ENCODE measurements at places on chromosomes 4 and X.

- peak; percentile 31 for DNase-seq
Measured at GRCh38 chr4:26298198-26298947, 22.4 kb upstream of the RBPJ start.

DNA sequence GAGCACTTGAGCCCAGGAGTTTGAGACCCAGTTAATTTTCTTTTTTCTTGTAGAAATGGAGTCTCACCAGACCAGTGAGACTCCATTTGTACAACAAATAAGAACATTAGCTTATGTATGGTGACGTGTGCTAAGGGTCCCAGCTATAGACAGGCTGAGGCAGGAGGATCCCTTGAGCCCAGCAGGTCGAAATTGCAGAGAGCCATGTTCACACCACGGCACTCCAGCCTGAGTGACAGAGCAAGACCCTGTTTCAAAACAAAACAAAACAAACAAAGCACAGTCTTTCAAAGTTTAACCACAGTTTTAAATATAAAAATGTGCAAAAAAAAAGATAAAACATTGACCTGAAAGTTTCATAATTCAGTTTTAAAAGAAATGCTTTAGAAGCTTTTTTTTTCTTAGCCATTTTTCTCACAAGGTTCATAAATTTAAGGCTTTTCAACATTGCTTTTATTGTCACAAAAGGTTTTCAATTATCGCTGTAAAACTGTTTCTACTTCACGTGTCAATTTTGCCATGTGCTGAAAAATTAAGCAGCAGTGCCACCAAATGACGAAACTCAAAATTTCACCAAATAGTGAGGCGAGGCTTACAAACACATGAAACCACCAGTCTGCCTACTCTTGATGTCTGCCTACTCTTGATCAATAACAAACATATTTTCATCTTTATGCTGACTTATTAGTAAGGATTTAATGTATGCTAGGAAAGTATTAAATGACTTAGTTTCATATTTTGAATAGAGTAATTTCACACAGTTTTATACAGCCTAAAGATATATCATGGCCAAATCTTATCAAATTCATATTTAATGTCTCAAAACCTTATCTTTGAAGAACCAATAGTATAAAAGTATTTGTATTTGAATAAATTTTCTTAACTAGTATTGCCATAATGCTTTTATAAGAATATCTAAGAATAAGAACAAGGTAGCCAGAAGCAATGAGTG lies 126.3 kb downstream of the NEK1 start:
- DNase-seq = peak; percentile 43

DNA sequence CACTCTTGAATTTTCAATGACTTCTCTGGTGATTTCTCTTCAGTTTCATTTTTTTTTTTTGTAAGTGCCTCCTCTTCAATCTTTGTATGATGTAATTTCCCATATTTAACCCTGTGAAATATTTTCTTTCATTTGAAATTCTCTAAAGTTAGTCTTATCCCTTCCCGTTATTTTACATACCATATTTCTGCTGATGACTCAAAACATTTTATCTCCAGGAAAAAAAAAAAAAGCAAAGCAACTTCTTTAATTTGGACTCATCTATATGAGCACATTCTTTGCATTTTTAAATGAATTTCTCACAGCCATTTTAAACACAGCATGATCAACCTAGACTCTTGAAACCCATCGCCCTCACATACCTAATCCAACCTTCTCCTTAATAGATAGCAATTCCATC lies 1831.4 kb downstream of the ARAP2 start:
- no peak for DNase-seq

- no peak for DNase-seq
Measured at GRCh38 chr4:184102488-184102887, 115.2 kb downstream of the ENPP6 start.

- no peak for DNase-seq
Measured at GRCh38 chr4:54231768-54232688, 2.9 kb downstream of the PDGFRA start.

DNA sequence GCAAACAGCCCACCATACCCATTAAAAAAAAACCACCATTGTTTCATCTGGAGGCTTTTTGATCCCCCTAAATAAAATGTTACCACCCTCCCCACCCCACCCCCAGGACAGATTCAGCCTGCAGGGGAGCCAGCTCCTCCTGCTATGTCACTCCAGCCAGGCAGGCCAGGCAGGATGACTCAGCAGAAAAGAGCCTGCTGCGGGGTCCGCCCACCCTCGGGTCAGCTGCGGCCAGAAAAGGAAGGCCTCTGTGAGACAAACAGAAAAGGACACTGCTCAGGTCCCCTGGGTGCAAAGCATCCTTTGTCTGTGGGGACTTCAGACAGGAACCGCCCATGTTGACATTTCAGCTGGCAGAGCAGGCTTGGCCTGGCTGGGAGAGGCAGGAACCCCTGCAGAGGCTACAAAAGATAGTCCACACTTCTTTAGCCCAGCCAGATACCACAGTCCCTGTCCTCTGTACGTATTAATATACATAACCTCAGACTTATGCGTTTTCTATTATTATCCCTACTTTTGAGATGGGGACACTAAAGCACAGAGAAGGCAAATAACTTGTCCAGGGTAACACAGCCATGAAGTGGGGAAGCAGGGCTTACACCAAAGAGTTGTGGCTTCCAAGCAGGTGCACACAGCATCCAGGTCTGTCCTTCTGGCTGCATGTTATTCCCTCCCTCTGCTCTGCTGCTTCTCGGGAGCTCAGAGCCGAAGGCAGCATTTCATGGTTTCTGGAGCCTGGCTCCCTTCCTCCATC lies 147.7 kb downstream of the CPEB2 start:
- DNase-seq = peak; percentile 63

GRCh38 chrX:76109654-76110053 lies 63.2 kb upstream of the PBDC1 start:
- no peak for DNase-seq

DNA sequence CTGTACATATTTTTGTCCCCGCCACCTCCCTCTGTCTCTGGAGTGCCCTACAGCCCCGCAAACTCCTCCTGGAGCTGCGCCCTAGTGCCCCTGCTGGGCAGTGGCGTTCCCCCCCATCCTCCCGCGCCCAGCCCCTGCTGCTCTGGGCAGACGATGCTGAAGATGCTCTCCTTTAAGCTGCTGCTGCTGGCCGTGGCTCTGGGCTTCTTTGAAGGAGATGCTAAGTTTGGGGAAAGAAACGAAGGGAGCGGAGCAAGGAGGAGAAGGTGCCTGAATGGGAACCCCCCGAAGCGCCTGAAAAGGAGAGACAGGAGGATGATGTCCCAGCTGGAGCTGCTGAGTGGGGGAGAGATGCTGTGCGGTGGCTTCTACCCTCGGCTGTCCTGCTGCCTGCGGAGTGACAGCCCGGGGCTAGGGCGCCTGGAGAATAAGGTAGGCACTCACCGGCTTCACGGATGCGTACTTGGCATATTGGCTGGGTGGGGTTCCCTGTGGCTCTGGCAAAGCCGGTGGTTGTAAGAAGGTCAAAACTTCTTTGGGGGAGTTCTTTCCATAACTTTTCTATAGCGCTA lies 653 bp downstream of the HHIP start:
- no peak for DNase-seq

DNA sequence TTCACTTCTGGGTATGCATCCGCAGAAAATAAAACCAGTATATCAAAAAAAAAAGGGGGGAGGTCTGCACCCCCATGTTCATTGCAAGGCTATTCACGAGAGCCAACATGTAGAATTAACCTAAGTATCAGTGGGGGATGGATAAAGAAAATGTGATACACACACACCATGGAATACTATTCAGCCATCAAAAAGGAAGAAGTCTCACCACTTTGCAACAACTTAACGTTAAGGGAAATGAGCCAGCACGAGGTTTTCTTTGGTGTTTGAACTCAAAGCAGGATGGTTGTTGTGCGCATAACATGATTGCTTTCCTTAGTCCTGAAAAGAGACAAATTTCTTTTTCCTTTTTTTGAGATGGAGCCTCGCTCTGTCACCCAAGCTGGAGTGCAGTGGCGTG lies 222.7 kb downstream of the SHOX start:
- no peak for DNase-seq

GRCh38 chr4:7709431-7709830 lies 230.2 kb downstream of the AFAP1 start:
- no peak for DNase-seq

- peak; percentile 17 for DNase-seq
Measured at GRCh38 chr4:157121401-157121800, 45.5 kb downstream of the GLRB start.

DNA sequence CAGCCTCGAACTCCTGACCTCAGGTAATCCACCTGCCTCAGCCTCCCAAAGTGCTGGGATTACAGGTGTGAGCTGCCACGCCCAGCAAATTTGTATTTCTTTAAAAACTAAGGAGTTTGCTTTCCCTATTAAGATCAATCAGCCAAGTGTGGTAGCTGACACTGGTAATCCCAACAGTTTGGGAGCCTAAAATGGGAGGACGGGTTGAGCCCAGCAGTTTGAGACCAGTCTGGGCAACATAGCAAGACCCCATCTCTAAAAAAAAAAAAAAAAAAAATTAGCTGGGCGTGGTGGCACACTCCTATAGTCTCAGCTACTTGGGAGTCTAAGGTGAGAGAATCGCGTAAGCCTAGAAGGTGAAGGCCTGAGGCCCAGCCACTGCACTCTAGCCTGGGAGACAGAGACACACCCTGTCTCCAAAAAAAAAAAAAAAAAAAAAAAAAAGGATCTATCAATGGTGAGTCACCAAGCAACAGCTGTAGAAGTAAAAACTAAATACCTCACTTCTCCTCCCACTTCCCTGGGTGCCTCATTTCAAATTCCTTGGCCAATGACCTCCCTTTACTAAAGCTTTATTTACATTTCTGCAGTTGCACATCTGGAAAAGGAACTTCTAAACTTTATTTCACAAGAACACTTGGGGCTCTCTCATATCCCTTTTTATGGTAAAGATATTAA lies 54.5 kb downstream of the LDB2 start:
- DNase-seq = peak; percentile 22

GRCh38 chrX:72536542-72536941 lies 36.1 kb downstream of the HDAC8 start:
- no peak for DNase-seq

DNA sequence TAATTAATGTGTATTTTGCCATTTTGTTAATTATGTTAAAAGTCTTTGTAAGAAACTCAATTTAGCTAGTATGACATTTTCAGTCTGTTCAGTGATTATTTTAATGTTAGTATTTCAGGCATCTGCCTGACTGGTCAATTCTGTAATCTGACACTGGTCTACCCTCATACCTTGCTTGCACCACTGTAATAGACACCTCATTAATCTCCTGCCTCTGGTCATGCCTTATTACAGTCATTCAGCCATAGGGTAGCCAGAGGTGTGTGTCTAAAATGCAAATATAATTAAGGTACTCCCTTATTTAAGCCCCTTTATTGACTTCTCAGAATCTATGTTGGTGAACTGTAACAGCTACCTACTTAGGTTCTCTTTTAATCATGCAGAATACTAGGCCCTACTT lies 861.1 kb upstream of the IGFBP7 start:
- no peak for DNase-seq

DNA sequence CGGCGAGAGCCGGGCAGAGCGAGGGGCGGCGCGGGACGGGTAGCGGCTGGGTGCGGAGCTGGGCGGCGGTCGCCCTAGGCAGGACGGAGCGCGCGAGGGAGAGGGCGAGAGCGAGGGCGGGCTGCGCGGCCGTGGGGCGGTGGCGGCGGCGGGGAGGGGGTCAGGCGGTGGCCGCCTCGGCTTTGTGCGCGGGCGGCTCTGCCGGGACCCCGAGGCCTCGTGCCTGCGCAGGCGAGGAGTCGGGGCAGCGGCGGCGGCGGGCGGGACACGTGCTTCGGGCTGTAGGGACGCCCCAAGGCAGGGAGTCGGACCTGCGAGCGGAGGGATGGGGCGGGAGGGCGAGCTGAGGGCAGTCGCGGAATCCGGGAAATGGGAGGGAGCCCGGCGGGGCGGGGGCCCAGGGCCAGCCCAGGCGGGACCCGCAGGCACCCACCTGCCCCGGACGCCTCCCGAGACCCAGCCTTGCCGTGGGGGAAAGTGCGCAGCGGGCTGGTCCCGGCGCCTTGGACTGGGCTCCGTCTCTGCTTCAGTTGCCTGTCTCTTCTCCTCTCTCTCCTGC lies 465 bp downstream of the BMPR1B start:
- DNase-seq = peak; percentile 24

DNA sequence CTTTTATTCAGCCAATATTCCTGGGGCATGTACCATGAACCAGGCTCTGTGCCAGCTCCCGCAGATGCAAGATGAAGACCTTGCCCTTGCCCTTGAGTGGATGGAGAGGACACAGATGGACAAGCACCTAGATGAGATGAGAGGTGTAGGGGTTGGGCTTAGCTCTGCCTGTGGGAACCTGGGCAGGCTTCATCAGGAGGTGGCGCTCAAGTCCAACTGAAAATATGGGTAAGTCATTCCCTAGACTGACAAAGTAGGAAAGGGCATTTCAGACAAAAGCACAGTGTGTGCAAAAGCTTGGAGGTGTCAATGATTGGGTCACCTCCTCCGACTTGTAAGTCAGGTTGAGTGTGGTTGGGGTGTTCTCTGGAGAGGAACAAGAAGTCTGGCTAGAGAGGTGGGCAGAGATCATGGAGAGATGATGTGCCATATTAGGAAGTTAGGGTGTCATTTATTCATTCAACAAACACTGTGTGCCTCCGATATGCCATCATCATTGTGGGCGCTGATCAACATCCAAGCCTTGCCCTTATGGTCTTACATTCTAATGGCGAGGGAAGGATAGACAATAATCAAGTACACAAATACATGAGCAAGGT lies 64.6 kb downstream of the ANAPC4 start:
- DNase-seq = no peak

DNA sequence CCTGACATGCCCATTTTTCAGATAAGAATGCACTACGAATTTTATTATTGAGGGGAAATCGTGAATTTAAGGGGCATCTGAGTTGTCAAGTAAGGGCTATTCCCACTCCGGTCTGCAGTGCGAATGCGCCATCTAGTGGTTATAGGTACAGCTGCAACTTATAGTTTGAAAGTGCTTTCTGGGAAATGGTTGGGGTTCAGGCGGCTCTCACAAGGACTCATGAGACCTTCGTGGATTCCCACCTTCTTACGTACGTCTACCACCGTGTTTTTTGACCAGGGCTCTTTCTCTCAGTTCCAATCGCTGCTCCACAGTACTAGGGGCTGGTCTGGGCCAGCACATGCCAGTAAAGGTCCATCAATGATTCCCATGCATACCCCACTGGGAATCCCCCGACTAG lies 12.3 kb downstream of the MSL3 start:
- DNase-seq = no peak

GRCh38 chrX:119669424-119670037 lies 23.4 kb downstream of the SEPTIN6 start:
- DNase-seq = no peak
